SK-N-SH (cell line): ENCODE measurements at places on chromosomes 7 and 10.

DNA sequence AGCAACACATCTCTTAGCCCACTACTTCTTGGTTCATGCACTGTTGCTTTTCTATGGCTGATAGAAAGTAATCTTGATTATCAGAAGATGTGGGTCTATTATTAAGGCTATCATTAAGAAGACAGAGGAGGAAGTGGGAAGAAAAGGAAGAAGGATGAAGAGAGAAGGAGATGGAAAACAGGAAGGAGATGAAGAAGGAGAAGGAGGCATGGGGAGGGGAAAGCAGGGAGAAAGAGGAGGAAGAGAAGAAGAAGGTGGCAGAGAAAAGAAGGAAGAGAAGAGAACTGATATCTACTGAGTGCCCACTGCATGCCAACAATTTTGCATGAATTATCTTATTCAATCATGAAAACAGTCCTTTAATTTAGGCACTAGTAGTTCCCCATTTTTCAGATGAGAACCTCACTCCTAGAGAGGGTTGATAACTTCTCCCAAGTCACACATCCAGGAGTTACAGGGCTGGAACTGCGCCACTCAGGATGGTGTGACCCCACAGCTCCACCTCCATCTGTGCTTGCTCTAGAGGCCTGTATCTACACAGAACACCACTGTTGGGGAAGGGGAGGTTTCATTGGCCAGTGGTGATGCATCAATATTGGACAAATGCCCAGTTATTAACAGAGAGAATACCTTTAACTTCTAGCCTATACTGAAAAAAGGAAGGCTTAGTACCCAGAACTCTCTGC lies 147.4 kb downstream of the CXCL12 start:
- no peak for DNase-seq

GRCh38 chr7:116940689-116941370 lies 12.5 kb upstream of the ST7 start:
- DNase-seq = no peak

DNA sequence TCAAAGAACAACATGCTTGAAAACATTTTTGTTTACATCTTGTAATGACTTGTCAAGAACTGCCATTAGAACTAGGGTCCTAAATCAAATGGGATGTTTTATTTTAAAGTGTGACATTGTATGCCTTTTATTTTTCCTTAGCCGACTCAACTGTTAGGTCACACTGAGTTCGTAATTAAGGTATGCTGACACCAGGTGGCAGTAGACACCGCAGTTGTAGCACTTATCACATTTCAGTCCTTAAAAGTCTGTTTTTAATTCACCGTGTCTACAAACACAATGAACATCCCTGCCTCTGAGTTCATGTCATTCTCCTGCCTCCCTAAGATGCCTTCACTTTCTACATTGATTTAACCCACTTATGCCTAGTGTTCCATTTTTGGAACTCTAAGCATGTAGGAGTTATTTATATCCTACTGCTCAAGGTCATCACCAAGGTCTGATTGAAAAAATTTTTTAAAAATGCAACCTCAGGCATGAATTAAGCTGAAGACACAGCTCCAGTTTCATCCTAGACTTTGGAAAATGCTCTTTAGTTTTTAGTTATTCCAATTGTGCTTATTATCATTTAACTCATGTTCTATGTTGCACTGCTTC lies 186.1 kb downstream of the BMPER start:
- peak; percentile 33 for DNase-seq

DNA sequence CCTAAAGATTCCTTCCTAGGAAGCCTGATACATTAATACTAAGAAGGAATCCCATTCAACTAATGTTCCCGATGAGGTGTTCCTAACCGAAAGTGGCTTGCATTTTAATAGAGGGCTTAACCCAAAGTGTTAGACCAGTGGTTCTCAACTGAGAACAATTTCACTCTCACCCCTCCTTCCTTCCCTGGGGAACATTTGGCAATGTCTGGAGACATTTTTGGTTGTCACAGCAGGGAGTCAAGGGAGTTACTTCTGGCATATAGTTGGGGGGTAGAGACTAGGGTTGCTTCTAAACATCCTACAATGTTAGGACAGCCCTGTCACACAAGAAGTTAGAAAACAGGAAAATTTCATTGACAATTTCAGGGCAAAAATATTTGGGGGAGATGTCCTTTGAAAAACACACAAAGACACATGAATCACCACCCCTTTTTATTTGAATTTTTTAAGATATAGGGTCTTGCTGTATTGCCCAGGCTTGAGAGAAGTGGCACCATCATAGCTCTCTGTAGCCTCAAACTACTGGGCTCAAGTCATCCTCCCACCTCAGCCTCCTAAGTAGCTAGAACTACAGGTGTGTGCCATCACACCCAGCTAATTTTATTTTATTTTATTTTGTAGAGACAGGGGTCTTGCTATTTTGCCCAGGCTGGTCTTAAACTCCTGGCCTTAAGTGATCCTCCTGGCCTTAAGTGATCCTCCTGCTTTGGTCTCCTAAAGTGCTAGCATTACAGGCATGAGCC lies 50.7 kb downstream of the WNT2 start:
- no peak for DNase-seq

DNA sequence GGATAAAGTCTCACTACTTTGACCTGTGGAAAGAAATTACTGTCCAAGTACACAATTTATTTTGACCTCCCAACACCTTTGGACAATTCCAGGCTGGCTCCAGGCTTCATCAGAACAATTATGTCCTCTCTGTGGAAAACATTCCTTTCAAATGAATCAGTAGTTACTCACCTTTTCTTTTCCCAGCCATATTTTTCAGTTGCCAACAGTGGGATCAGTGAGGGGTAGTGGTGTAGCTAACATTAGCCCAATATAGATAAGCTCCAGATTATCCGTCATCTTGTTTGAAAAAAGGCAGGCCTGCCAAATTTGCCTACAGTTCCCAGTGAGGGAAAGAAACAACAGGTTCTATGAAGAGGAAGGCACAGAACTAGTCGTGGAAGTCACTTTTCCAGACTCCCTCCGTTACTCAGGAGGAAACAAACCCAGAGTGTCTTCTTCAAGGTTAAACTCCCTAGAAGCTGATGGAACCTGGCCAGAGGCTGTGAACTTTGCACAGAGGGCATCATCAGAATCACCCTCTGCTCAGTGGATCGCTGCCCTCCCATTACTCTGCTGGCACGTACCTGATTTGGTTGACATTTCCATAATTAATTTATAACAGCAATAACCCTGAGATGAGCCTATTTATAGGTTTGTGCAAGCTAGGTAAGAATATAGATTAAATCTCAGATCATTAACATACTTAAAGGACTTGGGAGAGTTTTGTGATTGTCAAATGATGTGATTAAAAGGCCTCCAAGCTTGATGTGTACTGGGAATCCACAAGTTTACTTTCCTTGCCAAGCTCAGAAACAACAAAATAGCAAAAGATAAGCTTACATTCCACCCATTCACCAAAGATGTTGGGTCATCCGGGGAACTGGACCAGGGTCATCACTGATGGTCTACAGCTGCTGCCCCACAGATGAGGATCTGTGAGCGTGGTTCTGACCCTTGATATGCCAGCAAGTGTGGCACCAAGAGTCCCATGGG lies 654.6 kb upstream of the GALNT17 start:
- DNase-seq = no peak

- DNase-seq = no peak
These were observed 111.5 kb downstream of the PRPF18 start for GRCh38 chr10:13698217-13698616.
